Transverse colon (tissue), 4 donors: ENCODE measurements at places on chromosomes 5 and 9.

- H3K27me3 ChIP-seq: no peaks in the 10 kb centered on the region
- no peaks in the 10 kb centered on the region for H3K4me1 ChIP-seq
- no peaks in the 10 kb centered on the region for H3K36me3 ChIP-seq
Observed at GRCh38 chr5:165829504-165829903, 2324.1 kb downstream of the MAT2B start.

GRCh38 chr5:171966270-171966669, 40.2 kb downstream of the FBXW11 start:
- peaks cover 6% of the 10 kb centered on the region for H3K4me1 ChIP-seq
- H3K36me3 ChIP-seq: no peaks in the 10 kb centered on the region
- no peak overlapping the region for H3K4me3 ChIP-seq
- DNase-seq: no peak

DNA sequence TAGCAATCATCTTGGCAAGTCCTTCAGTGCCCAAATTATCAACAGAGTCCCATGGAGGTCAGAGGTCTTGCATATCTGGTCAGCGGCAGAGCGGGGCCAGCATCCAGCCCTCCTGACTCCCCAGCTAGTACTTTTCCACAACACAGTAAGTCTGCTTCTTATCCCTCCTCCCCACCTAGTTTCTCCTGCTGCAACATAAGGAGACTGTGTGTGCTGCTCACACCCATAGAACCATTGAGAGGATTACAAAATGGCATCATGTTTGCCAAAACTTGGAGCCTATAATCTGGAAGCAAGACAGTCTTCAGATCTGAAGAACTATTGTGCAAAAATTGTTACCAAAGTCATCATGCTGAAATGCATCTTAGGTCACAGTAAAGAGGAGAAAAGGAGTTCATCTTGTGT, 125.8 kb upstream of the ZNF366 start:
- H3K36me3 ChIP-seq: no peaks in the 10 kb centered on the region
- peak overlapping the region; percentile 61 for H3K27ac ChIP-seq
- no peak overlapping the region for H3K4me3 ChIP-seq
- H3K27me3 ChIP-seq: no peaks in the 10 kb centered on the region
- no peak for DNase-seq
- H3K4me1 ChIP-seq: peaks cover 23% of the 10 kb centered on the region

DNA sequence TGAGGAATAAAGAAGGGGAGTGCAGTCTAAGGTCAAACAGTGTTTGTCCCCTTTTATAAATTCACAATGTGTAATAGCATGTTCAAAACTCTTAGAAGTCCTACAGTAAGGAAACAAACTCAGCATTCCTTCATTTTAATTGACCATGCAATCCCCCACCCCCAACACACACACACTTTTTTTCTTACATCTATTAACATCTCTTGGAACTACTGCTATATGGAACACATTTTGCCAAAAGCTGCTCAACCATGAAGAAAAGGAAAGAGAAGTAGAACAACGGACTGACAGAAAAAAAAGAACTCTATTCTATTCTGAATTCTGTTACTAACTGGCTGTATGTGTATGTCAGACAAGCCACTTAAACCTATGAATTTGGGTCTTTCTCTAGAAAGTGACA, 2.8 kb upstream of the CTNNAL1 start:
- H3K27me3 ChIP-seq: no peaks in the 10 kb centered on the region
- DNase-seq: no peak
- H3K27ac ChIP-seq: no peak overlapping the region
- no peaks in the 10 kb centered on the region for H3K36me3 ChIP-seq
- H3K4me3 ChIP-seq: no peak overlapping the region

- H3K27me3 ChIP-seq: no peaks in the 10 kb centered on the region
- H3K36me3 ChIP-seq: peaks cover 16% of the 10 kb centered on the region
Observed at GRCh38 chr5:37189355-37189754, 59.8 kb downstream of the CPLANE1 start.

GRCh38 chr5:177592905-177593304, 902 bp downstream of the TMED9 start:
- peak overlapping the region; percentile 87 for H3K27ac ChIP-seq
- peak overlapping the region; percentile 86 for H3K4me3 ChIP-seq
- DNase-seq: no peak
- peaks cover 14% of the 10 kb centered on the region for H3K4me1 ChIP-seq

- no peak overlapping the region for H3K27ac ChIP-seq
- H3K27me3 ChIP-seq: no peaks in the 10 kb centered on the region
- H3K4me1 ChIP-seq: no peaks in the 10 kb centered on the region
- no peak for DNase-seq
- H3K4me3 ChIP-seq: no peak overlapping the region
Observed at GRCh38 chr5:55897905-55898304, 46.7 kb downstream of the IL31RA start.

DNA sequence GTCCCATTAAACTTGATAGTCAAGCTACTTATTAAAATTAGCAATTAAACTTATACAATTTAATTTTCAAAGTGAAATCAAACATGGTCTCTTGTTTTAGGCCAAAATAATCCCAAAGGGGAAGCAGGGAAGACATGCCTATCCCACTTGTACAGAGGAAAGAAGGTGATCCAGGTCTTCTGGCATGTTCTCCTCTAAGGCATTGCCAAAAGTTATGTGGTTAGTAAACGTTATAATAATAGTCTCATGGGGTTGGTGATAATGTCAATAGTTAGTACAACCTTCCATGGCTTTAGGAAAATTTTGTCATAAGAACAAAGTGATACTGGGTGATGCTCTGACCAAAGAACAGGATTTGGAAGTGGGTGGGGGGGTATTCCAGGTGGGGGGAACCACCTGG, 52.8 kb downstream of the ROR2 start:
- peak overlapping the region; percentile 78 for H3K27ac ChIP-seq
- H3K36me3 ChIP-seq: no peaks in the 10 kb centered on the region
- H3K4me1 ChIP-seq: peaks cover 47% of the 10 kb centered on the region
- no peaks in the 10 kb centered on the region for H3K27me3 ChIP-seq

- no peak for DNase-seq
- H3K27me3 ChIP-seq: no peaks in the 10 kb centered on the region
- H3K36me3 ChIP-seq: no peaks in the 10 kb centered on the region
- H3K27ac ChIP-seq: peak overlapping the region; percentile 57
- peaks cover 48% of the 10 kb centered on the region for H3K4me1 ChIP-seq
Observed at GRCh38 chr5:69525490-69525889, 32.9 kb downstream of the OCLN start.

DNA sequence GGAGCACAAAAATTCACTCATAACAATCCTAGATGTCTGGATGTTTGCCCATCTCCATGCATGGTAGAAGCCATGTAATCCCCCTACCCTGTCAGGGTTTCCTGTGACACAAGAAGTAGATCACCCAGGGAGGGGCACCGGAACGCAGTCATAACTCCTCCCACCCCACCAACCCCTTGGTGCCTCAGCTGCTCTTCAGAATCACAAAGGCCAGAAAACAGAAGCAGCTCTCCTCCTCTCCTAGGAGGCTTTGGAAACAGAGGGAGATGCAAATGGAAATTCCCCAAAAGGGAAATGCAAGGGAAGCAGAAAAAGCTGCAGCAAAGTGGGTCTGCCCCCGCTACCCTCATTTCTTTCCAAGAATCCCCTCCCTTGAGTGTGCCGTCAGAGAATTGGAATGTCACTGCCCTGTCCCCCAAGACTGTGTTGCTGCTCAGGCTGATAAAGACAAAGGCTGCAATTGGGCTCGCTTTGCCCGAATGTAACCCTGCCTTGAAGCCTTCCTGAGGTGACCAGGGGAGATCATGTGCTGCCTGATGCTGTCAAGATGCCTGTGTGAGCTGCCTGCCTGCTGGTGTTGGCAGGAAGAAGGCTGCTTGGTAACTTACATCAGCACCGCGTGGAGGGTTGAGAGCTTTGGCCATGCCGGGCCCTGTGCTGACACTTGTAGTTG, 65.5 kb upstream of the ABCA1 start:
- no peaks in the 10 kb centered on the region for H3K27me3 ChIP-seq
- peaks cover 36% of the 10 kb centered on the region for H3K4me1 ChIP-seq
- no peak overlapping the region for H3K4me3 ChIP-seq
- peak; percentile 63 for DNase-seq
- H3K27ac ChIP-seq: peak overlapping the region; percentile 98
- no peaks in the 10 kb centered on the region for H3K36me3 ChIP-seq

DNA sequence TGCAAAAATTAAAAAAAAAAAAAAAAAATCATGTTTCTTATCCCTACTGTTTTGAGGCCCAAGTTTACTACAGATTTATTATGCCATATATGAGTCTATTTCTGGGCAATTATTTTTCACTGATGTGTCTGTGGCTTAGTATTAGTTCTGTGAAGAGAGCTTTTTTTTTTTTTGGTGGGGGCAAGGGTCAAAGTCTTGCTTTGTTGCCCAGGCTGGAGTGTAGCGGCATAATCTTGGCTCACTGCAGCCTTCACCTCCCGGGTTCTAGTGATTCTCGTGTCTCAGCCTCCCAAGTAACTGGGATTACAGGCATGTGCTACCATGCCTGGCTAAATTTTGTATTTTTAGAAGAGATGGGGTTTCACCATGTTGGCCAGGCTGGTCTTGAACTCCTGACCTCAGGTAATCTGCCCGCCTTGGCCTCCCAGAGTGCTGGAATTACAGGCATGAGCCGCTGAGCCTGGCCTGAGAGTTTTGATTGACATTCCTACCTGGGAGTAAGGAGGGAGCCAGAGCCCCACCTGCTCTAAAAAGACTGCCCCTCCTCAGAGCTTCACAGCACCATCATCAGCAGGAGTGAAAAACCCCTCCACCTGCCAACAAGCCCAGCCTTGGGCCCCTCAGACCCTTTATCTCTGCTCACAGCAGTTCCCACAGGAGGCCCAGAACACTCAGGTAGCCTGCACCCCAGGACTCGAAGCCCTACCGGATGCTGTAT, 36.1 kb upstream of the JADE2 start:
- H3K27ac ChIP-seq: no peak overlapping the region
- DNase-seq: no peak
- no peaks in the 10 kb centered on the region for H3K4me1 ChIP-seq
- H3K36me3 ChIP-seq: no peaks in the 10 kb centered on the region

GRCh38 chr9:65444943-65445342, 159.9 kb upstream of the FOXD4L5 start:
- H3K27ac ChIP-seq: no peak overlapping the region
- no peak for DNase-seq
- no peak overlapping the region for H3K4me3 ChIP-seq
- no peaks in the 10 kb centered on the region for H3K4me1 ChIP-seq
- H3K27me3 ChIP-seq: no peaks in the 10 kb centered on the region

DNA sequence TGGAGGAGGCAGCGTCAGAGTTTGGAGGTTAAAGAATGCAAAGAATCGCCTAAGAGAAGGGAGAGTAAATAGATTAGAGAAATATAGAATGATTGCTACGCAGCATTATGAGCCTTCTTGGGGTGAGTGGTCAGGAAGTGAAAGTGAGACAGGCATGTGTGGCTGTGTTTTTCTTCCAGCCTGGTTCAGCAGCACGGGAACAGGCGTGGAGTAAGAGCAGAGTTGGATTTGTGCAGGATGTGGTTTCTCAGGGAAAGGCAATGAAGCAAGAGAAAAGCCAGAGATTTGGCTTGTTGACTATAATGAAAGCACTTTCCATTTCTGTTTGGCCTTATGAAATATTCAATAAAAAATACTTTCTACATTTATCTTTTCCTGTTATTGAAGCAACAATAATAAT, 34.3 kb upstream of the FRMD3 start:
- H3K4me1 ChIP-seq: no peaks in the 10 kb centered on the region
- no peak for DNase-seq
- H3K36me3 ChIP-seq: no peaks in the 10 kb centered on the region
- H3K27me3 ChIP-seq: no peaks in the 10 kb centered on the region

- H3K4me1 ChIP-seq: no peaks in the 10 kb centered on the region
- H3K27ac ChIP-seq: no peak overlapping the region
- no peak for DNase-seq
- H3K36me3 ChIP-seq: no peaks in the 10 kb centered on the region
- H3K27me3 ChIP-seq: no peaks in the 10 kb centered on the region
Observed at GRCh38 chr5:122263352-122264030, 48.5 kb upstream of the SNCAIP start.

DNA sequence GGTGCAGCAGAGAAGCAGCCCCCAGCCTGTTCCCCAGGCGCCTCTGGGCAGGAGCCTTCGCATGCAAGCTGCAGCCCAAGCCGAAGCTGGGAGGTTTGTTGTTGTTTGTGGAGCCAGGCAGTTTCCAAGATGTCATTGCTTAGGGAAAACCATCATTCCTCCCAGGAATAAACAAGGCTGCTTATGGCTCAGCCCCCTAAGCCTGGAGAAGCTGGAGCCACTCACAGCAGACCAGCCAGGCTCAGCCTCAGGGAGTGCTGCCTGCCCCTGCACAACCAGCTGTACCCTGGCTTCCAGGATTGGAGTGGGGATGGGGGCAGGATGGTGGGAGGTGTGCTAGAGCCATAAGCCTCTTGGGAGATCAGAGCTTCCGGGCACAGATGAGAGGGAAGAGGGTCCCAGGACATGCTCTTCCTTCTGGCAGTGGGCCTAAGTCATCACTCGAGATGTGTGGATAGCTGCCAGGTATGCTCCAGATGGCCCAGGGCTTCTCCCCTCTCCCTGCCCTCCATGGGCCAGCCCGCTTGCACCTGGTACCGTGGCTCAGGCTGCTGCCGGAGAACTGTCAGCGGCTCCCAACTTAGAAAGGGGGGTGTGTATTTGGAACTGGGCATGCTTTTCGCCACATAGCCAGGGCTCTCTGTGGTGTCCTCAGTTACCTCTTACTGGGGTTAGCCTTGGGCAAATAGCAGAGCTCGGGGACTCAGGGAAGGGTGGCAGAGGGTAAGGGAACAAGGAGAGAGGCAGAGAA, 105.2 kb downstream of the RGS3 start:
- peak overlapping the region; percentile 17 for H3K27ac ChIP-seq
- no peak overlapping the region for H3K4me3 ChIP-seq
- DNase-seq: no peak
- H3K36me3 ChIP-seq: no peaks in the 10 kb centered on the region

DNA sequence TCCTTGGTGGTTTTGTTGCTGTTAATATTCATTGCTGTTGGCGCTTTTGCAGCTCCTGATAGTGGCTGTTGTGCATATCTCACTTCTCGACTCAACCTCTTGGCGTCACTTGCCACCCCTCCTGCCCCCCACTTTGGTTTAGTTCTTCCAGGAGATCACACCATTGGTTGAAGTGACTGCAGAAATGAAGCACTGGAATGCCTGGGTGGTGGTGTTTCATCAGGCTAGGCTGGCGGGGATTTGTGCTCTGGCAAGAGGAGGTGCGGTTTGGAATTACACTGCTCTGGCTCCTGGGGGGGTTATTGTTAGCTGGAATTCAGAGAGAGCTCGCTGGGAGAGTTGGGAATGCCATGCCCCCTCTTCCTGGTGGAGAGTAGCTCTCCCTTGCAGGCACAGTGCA, 11.5 kb downstream of the PRRC2B start:
- H3K4me1 ChIP-seq: peaks cover 61% of the 10 kb centered on the region
- H3K27me3 ChIP-seq: no peaks in the 10 kb centered on the region
- peak overlapping the region; percentile 83 for H3K27ac ChIP-seq
- no peak overlapping the region for H3K4me3 ChIP-seq
- H3K36me3 ChIP-seq: no peaks in the 10 kb centered on the region
- no peak for DNase-seq

DNA sequence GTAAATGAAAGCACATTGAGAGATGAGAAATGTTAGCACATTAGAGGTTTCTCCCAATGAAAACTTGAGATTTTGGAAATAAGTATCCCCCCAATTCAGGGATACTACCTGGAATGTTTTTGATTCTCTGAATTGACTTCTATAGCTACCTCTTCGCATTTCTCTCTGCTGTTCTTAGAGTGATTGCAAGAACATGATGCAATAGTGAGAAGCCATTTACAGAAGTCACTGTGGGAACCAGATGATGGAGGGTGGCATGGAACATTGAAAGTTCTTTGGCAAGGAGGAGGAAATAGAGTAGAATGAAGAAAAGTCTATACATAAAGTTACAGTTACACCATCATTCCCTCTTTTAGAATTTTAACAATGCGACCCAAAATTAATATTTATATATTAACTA, 9.2 kb downstream of the NPR3 start:
- H3K36me3 ChIP-seq: no peaks in the 10 kb centered on the region
- DNase-seq: no peak
- H3K4me1 ChIP-seq: no peaks in the 10 kb centered on the region
- peaks cover under 1% of the 10 kb centered on the region for H3K27me3 ChIP-seq
- no peak overlapping the region for H3K4me3 ChIP-seq
